Femur (tissue), 1 donor: ENCODE measurements at places on chromosomes 4 and X.

GRCh38 chrX:10111364-10112148, 45.2 kb upstream of the CLCN4 start:
- no peak for DNase-seq

DNA sequence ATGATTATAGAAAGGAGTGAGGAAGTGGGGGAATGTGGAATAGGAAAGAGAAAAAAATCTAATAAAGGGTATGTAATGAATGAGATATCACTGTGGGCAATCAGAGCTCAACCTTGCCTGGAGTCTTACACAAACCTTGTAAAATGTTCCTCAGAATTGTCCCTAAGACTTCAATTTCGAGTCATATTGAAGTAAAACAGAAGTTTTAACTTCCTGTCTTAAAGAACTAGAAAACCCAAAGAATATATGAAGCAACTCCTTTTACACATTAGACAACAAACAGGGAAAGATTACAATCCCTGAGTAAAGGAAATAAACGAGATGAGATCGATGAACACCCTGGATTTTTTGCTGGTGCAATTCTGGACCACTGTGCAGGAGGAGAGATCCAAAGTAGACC, 18.0 kb downstream of the CXCL2 start:
- no peak for DNase-seq

DNA sequence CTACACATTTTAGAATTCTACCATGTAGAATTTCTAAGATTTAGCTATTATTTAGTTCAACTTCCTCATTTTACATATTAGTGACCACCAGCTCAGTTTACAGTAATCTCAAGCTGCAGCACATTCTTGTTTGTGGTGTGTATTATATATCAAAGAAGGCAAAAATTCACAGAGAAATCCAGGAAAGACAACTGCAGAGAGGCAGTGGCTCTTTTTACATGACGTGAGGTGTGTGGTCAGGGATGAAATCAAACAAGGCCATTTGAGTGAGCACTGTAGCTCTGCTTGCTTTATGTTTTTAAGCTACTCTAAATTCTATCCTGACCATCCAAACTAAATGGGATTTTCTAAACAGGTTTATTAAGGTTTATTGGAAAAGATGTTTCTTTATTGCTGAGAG, 71.1 kb downstream of the COL25A1 start:
- no peak for DNase-seq

DNA sequence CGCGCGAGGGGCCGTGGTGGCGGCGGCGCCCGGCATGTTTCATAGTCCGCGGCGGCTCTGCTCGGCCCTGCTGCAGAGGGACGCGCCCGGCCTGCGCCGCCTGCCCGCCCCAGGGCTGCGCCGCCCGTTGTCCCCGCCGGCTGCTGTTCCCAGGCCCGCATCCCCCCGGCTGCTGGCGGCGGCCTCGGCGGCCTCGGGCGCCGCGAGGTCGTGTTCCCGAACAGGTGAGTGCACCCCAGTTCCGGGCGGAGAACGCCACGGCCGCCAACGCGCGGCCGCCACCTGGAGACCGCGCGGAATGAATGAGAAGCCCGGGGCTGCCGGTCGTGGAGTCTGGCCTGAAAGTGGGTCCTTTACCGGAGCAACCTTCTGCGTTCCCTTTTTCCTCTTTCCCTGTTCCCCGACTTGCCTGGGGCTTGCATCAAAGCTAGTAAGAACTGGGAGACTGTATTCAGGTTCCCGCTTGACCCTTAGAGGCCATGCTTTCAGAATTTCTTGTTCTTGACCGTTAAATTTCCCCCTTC, 429 bp downstream of the NOCT start:
- DNase-seq, result peak; percentile 56

GRCh38 chr4:78687818-78688217, 88.3 kb upstream of the BMP2K start:
- no peak for DNase-seq

DNA sequence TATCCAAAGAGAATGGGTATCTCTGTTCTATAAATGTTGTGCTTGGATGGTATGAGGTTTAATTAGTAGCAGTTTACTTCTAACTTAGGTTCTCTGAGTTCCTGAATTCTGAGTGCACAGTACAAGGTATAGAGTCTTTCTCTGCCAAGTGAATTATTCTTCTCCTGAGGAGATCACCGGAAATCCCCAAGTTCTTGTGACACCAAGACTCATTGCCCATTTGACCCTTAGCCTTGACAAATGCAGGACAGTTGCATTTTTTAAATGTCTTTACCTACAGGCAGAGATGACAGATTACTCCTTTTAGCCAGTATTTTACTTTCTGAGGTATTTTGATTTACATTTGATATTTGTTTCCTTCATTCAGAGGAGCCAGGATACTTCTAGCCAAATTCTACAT, 72.9 kb downstream of the MAOA start:
- DNase-seq, result no peak

DNA sequence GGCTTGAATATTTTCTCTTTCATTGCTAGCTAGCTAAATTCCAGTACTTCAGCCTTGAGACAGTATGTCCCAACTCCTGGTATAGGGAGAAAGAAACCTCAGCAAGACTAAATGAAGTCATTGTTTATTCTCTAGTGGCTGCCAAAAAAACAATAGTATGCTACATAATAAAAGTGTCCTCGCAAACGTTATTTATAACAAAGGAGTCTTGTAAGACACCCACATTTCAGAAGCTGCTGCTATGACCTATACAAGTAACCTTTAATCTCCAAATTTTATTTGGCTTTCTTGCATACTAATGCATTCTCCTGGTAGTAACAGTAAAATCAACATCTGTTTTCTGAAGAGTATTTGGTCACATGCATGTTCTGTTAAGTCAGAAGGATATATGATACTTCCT, 28.8 kb downstream of the NEK1 start:
- DNase-seq, result no peak
